Inflammatory macrophage treated with lipopolysaccharide for 4 hours (primary cell): ENCODE measurements at places on chromosomes 3 and 15.

DNA sequence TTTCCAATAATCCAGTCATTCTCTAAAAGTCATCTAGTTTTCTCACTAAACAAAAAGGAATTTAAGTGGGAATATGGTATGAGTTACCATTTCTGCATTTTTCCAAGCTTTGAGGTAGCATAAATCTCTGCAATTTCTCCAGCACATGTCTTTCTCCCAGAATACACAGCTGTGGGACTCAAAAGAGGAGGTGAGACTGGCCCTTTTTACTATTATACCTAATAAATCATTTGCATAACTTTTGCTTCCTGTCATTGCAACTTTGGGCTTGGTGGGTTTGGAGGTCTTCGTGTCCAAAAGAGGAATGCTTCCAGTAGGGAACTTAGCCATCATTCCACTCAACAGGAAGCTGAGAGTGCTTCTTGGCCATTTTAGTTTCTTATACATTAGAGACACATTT, 94.8 kb downstream of the FMN1 start:
- no peak for DNase-seq

- no peak for DNase-seq
Observed at GRCh38 chr3:192364316-192364715, 363.0 kb downstream of the FGF12 start.

DNA sequence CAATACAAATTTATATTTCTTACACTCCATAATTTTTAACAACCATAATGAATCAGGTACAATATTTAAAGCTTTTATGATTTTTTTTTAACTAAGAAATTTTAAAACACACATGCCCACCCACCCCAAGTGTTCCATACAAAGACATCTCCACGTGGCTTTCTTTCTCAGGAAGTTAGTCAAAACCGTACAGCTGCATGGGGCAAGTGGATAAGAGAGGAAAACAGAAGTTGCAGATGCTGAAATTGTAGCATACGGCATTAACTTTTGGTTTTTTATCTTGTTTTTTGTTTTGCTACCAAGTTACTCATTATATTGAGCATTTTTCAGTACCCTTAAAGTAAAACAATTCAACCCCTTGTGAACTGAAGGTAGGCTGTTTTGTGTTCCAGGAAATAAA, 14.8 kb downstream of the GNB4 start:
- DNase-seq, result peak; percentile 72

DNA sequence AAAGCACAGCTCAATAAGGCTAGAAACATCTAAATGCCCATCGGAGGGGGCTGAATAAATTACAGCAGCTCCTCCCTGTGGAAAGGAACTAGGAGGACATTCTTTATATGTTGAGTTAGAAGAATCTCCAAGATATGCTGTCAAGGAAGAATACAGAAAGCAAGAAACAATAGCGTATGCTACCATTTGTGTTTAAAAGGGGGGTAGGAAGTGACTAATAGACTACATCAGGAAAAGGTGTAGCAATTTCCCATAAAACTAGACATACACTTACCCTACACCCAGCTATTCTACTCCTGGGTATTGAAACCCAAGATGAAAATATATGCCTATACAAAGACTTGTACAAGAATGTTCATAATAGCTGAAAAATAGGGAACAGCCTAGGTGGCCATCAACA, 21.6 kb downstream of the SEC61A1 start:
- DNase-seq, result no peak

GRCh38 chr15:101526021-101526420, 36.5 kb upstream of the PCSK6 start:
- no peak for DNase-seq

DNA sequence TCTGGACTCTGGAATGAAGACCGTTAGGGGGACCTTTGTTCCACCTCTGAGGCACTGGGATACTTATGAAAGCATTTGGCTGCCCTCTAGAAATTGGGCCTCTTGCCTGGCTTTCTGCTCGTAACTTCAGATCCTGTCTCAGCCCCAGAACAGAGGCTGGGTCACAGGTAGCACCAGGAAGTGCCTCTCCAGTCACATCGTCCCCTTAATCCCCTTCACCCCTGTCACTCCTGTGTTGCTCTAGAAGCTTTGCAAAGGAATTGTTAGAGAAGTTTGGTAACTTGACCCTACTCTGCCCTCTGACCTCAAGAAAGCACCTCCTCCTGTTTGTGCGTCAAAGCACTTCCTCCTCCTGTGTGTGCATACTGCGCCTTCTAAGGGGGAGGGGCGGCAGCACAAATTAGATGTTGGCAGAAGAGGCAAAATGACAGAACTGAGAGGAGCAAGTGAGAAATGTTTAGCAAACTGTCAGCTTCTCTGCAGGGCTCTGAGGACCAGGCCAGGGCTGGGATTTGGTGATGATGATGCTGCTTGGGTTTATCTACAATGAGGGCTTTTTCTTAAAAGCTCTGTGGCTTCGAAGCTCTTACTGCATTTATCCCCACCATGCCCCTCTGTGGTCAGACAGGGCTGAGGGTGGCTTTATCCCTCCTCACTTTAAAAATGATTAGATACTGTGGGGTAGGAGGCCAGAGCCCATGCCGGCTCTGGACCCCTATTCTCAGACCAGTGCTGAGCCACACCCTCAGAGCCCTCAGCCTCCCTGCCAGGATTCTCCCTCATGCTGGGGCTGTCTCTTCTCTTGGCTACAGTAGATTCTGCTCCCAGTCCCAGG, 76.2 kb downstream of the LARS2 start:
- DNase-seq, result peak; percentile 70
